Adipocyte (in vitro differentiated cells): ENCODE measurements at places on chromosomes 7 and 10.
A peak's percentile ranks its signal among the peaks of the same experiment; 100 is the strongest.

- DNase-seq: no peak
Observed at GRCh38 chr10:13839030-13839429, 252.3 kb downstream of the PRPF18 start.

GRCh38 chr7:10521306-10521705, 452.4 kb upstream of the PHF14 start:
- DNase-seq: no peak

GRCh38 chr7:3497796-3498195, 196.7 kb downstream of the SDK1 start:
- no peak for DNase-seq

GRCh38 chr10:22505911-22506685, 160.8 kb downstream of the SPAG6 start:
- DNase-seq: no peak

DNA sequence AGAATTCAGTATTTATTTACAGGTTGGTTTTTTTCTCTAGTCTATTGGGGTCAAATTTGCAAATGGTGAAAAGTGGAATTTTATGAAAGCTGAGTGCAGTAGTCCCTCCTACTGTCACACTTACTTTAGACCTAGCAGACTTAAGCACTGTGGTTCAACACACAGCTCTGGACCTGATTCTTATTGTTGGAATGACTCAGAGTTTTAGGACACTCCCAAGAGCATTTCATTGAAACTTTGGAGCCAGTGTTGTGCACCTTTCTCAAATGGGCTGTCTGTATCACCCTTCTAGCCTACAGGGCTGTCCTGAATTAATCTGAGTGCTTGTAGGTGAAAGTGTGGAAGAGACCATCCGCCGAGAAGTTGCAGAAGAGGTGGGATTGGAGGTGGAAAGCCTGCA, 16.1 kb downstream of the NUDT13 start:
- DNase-seq: no peak

DNA sequence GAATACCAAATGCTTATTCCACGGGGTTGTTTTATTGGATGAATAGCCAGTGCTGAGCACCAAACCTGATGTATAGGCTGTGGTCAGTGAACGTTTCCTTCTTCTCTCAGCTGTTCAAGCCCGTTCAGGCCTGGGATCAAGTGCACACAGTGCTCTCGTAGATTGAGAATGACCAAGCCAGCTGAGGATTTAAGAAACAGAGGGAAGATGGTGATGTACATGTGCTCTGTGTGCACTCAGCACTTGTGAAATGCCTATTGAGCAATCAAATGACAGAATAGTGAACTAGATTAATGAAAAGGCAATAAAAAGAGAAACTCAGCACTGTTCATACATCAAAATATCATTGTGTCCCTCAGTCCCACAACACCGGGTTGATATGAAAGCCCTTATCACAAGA, 302.5 kb downstream of the BMPER start:
- DNase-seq: peak; percentile 19

- DNase-seq: no peak
Observed at GRCh38 chr7:23004247-23004520, 9.7 kb downstream of the HYCC1 start.

DNA sequence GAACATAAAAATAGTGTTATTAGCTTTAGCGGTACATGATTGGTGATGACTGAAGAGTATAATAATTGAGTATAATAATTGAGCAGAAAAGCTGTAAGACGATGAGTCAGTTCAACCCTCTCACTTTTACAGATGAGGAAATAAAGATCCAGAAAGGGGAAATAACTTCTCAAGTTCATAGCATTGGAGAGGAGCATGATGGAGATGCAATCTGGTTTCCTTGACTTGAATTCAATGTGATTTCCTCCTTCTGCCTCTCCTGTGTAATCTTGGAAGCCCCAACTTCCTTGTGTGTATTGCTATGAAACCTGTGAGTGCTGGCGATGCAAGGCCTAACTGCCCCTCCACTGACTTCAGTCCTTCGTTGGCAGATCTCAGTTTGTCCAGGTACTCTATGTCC, 265.1 kb downstream of the LRMDA start:
- DNase-seq: no peak

- no peak for DNase-seq
Observed at GRCh38 chr10:1658658-1659057, 78.7 kb downstream of the ADARB2 start.

DNA sequence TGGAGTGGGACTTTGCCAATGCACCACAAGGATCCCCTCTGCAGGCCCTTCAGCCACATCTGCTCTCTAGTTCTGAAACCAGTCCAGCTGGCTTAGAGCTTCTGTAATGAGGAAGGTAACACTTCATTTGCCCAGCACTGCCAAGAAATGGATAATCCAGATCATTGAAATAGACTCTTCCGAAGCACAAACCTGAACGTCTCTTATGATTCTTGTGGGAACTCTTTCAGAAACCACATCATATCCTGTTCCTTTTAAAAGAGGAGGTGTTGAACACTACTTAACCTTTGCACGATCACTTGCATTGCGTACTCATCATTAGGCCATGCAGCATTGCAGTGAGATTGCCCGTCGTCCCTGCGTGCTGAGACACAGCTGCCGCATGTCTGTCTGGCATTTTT, 25.8 kb upstream of the PLPP4 start:
- DNase-seq: no peak

DNA sequence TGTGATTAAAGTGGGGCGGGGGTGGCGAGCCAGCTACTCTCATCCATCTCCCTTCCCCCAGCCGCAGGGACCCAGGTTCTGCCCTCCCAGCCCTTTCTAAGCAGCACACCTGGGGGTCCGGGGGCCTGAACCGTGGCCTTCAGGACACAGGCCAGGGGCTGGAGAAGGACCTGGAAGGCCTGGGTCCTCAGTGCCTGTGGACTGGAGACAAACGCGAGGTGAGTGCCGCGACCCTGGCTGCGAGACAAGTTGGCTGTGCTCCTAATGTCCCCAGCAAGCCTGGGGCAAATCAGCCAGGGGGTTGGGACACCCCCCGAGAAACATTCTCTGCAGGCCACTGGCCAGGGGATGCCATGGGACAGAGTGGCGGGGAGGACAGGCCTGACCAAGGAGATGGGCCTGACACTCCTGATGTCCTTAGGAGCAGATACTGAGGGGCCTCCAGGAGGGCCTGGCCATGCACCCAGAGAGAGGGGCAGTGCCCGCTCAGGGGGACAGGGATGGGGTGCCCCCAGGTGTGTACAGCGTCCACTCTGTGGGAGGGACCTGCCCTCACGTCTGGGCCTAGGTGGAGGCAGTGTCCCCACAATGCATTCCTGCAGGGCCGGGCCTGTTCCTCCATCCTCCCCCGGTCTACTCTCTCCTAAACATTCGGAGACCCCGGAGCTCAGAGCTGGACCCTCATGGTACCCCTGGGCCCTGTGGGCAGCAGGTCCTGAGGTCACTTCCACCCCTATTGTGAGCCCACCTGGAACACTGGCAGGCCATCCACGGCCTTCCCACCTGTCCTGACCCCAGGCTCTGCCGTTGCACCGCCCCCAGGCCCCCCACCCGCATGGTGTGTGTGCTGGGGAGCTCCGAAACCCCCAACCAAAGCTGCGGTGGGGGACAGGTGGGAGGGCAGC, 13.1 kb downstream of the BRAT1 start:
- DNase-seq: no peak

GRCh38 chr10:78821052-78821451, 247.7 kb upstream of the ZMIZ1 start:
- no peak for DNase-seq

GRCh38 chr7:78539825-78540224, 741.3 kb downstream of the PHTF2 start:
- no peak for DNase-seq

- DNase-seq: no peak
Observed at GRCh38 chr10:13483951-13484350, 44.9 kb downstream of the BEND7 start.

- DNase-seq: no peak
Observed at GRCh38 chr10:98642281-98642680, 195.5 kb upstream of the HPS1 start.

- no peak for DNase-seq
Observed at GRCh38 chr10:51445588-51445987, 253.8 kb downstream of the CSTF2T start.
